ENCODE measurements at places on chromosomes 3 and 15.

GRCh38 chr15:71530116-71530515 lies 280.2 kb upstream of the NR2E3 start:
- no peak for ATAC-seq

DNA sequence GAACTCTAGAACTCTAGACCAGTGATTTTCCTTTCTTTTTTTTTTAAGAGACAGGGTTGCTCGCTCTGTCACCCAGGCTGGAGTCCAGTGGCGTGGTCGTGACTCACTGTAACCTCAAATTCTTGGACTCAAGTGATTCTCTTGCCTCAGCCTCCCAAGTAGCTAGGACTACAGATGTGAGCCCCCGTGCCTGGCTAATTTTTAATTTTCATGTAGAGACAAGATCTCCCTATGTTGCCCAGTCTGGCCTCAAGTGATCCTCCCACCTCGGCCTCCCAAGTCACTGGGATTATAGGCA lies 359.6 kb downstream of the SHQ1 start:
- ATAC-seq, result no peak

DNA sequence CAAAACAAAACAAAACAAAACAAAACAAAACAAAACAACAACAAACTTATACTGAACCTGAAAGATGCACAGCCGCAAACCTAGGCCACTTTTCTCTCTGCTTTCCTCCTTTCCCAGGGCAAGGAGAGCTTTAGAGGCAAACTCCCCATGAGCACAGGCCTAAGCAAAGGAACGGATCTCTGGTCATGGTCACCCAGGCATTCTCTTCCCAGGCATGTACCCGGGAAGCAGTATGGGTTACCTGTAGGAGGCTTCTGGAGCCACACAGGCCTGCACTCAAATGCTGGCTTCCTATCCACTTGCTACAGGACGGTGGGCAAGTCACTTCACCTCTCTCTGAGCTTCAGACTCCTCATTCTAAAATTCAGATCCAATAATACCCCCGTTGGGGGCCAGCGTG lies 171.8 kb downstream of the SMAD6 start:
- ATAC-seq, result no peak

DNA sequence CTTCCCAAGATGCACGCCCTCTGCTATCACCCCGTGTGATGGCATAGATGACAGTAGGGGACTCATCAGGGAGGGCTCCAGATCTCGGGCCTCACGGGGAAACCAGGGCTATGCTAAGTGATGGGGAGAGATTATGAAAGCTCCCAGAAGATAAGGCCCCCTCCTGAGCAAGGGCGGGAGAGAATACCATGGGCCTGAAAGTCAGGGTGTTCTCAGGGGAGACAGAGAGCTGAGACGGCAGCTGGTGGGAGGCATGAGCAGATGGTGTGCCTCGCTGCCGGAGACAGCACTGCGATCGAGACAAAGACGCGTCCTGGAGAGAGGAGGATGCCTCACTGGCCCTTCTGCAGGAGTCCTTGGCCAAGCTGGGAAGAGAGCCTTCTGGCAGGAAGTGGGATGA lies 106.5 kb upstream of the ADPGK start:
- ATAC-seq, result no peak

DNA sequence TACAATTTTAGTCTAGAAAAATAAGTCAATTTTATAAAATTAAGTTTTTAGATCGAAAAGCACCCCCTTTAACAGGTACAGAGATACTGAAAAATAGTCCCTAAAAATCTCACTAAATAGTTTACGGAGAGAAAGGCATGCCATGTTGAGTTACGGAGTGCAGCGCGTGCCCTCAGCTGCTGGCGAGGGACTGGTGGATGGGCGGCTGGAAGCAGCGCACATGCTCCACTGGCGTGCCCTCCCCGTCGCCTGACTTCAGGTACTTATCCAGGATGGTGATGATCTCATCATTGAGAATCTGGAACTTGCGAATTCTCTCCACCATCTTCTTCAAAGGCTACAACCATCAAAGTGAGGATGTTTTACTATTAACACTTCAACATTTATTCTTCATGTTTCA lies 31.4 kb downstream of the NIPA2 start:
- ATAC-seq, result no peak

DNA sequence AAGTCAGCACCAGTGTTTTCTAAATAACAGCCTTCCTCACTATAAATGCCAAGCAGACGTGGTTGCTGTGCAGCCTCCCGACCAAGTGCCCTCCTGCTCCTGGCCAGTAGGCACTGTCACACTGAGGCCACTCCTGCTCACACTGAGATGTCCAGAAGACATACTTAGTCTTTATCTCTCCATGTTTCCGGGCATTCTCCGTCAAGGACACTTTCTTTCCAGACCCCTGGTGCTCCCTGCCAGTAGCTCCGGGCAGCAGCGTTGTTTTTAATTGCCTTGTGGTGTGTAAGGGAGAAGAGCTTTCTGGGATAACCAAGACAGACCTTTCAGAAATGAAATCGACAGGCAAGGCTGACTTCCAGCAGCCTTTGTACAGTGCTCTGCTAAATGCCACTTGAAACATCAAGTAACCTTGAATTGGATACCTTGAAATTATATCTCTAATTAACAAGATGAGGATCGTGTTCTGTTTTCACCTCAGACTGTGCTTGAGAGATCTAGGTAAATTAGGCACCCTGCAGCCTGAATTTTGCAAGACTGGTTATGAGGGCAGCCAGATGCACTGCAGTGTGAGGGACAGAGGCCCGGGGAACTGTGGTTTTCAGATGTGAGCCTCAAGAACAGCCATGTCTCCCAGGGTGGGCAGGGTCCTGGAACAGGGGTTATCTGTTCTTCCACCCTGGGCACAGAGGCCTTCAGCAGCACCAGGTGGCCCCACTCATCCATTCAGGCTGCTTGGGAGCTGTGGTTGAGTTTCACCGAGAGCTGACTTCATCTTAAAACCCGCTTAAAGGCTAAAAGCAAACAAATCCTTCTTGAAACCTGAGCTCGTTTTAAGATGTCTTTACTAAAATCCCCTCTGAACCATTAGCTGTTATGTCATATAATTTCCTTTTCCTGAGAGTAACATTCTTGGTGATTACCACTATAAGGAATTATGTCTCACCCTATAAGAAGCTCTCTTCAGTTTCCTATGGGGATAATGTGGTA lies 105.5 kb upstream of the IL12A start:
- ATAC-seq, result no peak

DNA sequence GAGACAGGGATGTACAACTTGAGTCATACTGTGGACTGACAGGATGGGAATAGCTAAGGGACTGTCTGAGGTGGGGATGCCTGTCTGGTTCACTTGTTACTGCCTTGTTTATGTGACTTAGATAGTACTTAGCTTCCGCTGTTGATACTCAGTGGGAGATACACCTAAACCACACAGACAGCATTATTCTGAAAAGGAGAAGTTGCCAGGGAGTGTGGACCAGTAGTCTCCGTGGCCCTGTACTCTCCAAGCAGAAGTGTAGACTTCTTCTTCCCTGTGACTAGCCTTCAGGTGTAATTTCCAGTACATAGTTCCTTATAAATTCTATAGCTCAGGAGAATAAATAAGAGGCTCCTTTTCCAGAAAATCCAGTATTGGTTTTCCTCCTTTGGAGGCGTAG lies 5.1 kb downstream of the HIGD2B start:
- no peak for ATAC-seq

DNA sequence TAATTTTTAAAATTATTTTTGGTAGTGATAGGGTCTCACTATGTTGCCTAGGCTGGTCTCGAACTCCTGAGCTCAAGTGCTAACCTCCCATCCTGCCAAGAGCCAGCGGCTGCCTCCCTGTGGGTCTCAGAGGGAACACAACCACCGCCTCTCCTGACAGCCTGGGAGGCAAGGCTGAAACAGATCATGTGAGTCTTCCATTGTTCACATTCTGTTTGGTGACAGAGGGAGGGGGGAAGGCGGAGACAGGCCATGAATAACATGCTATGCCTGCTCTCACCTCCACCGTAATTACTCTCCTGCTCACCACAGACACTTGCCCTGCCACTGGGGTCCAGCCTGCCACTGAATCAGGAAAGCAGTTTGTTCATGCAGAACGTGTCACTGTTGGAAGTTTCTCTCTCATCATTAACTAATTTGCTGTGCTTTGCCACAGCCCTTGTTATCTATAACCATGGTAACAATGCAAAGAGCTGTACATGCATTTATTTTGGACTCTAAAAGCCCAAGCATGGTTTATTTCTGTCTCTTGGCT lies 78.4 kb upstream of the RASGRF1 start:
- no peak for ATAC-seq

DNA sequence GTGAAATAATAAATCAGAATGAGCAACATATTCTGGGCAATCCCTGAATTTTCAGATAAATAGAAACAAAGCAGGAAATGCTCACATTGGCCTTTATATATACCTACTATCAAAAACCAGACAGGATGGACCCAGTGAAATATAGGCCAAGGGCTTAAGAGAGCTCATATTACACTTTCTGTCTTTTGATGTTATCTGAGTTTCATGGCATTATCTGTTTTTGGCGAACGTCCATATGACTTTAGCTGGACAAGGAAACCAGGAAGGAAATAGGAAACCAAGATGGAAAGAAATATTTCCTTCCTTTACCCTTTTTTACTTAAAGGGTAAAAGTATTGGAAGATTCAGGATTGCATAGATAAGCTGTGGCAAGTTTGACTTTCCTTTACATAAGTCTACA lies 274.8 kb downstream of the THSD4 start:
- ATAC-seq, result no peak

- no peak for ATAC-seq
Observed at GRCh38 chr3:34256021-34256420, 457.6 kb downstream of the PDCD6IP start.

DNA sequence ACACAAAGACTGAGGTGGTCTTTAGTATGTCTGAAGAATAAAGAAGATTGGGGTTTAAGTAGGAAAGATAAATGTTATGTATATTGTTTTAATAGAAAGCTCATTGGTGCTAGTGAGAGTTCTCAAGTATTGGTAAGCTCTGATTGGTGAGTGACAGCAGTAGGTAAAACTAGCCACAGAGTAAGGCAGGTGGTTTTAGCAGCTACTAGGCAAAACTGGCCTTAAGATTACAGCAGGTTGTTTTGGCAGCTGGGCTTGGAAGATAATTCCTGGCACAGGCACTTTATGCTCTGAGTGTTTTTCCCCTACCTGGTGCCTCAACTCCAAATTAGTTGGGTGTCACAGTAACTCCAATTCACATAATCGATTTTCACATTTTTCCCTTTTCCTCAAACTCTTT lies 66.3 kb downstream of the STAG1 start:
- ATAC-seq, result no peak

DNA sequence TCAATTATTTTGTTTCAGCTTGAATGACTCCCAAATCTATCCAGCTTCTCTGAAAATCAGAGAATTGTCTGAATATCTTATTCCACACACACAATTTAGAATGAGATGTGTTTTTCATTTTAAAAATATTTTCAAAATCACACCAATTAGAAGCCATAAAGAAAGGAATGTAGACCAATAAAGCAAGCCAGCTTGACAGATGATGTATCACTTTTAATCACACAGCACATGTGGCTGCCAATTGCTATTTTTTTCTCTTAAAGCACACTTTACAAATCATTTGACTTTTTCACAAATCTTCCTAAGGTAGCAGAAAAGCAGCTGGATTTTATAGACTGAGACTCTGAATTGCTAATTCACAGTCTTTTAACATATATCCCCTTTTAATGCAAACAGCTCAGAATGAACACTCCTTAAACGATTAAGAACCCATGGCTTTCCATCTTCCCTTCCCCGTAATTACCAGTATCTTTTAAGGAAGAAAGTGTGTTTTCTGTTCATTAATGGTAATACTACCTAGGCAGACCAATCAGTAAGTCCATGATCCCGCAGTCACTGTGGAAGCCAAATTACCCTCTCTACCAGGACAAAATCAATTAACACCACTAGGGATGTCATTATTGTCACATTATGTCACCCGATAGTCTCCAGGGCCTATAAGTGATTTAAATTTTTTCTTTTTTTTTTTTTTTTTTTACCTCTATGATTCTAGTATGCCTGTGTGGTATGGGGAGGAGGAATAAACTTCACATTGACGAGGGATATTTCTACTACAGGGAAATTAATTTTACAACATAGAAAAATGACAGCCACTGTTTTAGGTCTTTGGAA lies 250.0 kb upstream of the VEPH1 start:
- no peak for ATAC-seq

- ATAC-seq, result no peak
Observed at GRCh38 chr15:47929138-47929803, 191.5 kb upstream of the SLC24A5 start.

Measured in gastroesophageal sphincter (tissue), 4 donors.